Stimulated activated CD8-positive, alpha-beta memory T cell treated with anti-CD3 and anti-CD28 coated beads, Interleukin-4, amount 100 ng/mL, for 24 hours (primary cell): ENCODE measurements at places on chromosomes 5 and 9.

DNA sequence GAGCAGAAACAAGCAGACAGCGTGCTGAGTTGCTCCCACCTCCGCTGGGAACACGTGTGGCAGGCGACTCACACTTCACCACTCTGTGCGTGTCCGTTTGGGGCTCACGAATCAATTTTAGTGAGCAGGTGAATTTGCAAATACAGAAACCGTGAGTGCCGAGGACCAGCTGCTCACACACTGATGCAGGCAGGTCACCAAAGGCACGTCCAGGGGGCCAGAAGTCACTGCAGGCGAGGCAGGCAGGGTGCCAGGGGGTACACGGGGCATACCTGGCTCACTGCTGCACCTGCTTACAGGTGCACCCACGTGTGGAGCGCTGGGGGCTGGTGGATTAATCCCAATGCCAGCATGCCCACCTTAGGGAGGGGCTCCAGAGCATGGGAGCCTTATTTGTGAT, 68.8 kb downstream of the ZNF354C start:
- DNase-seq, result no peak

- no peak for DNase-seq
Measured at GRCh38 chr9:110541950-110542349, 37.6 kb downstream of the SVEP1 start.

- DNase-seq, result no peak
Measured at GRCh38 chr5:151254556-151254955, 1.6 kb downstream of the GM2A start.

GRCh38 chr9:71929791-71930440, 18.5 kb downstream of the C9orf85 start:
- DNase-seq, result no peak

- DNase-seq, result no peak
Measured at GRCh38 chr9:15856591-15856990, 303.7 kb downstream of the CCDC171 start.

DNA sequence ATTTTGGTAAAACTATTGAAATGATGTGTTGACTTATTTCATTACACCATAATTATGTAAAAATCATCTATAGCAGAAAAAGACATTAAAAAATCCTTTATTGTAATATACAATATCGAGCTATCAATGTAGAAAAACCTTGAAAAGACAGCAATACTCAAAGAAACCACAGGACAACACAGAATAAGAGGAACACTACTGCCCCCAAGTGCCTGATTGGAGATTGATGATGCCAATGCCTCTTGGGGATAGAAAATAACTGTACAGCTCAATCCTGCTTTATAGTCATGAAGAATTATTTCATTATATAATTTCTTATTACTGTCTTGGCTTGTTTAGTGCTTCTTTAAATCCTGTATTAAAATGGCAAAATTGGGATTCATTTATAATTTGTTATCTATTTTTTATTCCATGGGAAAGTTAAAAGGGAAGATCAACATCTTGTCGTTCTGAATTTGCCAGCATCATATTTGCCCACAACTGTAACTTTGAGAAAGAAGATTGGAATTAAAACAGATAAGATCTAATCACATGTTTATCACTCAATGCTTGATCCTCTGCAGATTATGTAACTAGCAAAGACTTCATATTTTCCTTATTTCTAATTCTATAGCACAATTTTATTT, 337.5 kb downstream of the CDH9 start:
- no peak for DNase-seq

DNA sequence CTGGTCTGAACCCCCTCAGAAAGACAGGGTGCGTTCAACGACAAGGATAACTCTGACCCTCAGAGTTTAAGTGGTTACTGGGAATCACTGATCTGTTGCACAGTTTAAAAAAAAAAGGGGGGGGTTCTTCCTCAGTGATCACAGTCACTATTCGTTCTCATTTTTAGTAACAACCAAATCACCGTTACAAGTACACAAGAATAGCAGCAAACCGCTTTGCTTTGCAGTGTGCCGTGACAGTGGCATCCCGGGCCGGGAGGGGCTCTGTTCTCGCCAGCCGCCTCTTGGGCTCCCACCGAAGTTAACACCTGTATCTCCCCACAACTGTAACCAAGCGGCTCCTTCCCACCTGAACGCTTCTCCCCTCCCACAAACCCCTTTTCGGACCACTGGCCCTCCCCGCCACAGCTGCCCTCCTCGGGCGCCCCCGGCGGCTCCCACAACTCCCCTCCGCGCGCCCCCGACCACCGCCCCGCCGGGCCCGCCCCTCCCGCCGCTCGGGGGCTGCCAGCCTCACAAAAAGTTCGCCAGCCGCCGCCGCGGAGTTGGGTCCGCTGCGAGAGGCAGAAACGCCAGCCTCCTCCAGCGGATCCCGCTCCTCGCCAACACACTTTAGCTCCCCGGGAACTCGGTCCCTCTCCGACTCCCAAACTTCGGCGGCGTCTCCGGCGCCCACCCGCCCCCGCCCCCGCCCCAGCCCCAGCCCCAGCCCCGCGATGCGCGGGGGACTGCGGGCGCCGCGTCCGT, 1.2 kb downstream of the SSBP2 start:
- DNase-seq, result peak; percentile 20

DNA sequence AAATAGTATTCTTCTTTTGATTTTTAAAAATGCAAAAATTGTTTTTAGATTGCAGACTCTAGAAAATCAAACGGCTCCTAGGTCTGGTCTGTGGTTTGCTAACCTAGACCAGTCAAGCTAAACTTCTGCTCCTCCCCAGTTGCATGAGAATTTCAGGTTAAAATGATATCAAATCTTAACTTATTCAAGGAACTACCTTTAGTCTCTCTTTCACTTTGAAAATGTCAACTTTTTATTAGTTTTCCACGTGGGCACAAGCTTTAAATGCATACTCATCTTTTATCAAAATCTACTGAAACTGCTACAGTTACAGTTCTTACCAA, 8.8 kb downstream of the CAMK4 start:
- no peak for DNase-seq

DNA sequence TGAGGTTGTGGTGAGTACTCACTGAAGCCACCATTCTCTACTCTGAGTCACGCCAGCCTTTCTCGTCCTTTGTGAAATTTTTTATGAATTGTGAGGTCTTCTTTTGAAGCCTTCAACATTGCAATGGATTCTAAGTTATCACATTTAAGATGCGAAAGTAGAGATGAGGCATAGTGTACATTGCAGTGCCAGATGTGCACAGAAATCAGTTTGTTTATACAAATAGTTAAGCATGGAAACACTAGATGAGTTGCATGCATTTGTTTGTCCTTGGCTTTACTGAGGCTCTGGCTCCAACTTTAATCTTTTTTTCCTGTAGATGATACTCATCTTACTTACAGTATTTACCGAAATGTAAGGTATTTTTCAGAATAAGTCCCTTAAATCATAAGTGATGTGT, 453.7 kb upstream of the RIOK2 start:
- no peak for DNase-seq
